ENCODE measurements at places on chromosomes 6 and 20. TPM values are rescaled to one million over a fixed set of nuclear protein-coding genes. Genes with fewer than 3 reads are reported as not detected.

B3GAT2 gene
- total RNA-seq: under 0.01 TPM

SIRPD gene
- total RNA-seq: under 0.01 TPM

SLC26A8 gene
- not detected for total RNA-seq

THBD gene
- 0.32 TPM for total RNA-seq

TBC1D22B gene
- total RNA-seq: 7.1 TPM

SLC32A1 gene
- not detected for total RNA-seq

HLA-DOA gene
- not detected for total RNA-seq

FLRT3 gene
- 2.6 TPM for total RNA-seq

ZNF391 gene
- 0.32 TPM for total RNA-seq

NFATC2 gene
- total RNA-seq: under 0.01 TPM

C4A gene
- 6.0 TPM for total RNA-seq

ENPP3 gene
- under 0.01 TPM for total RNA-seq

TAGAP gene
- total RNA-seq: not detected

SH3BGRL2 gene
- 2.6 TPM for total RNA-seq

APOBEC2 gene
- total RNA-seq: not detected

ARG1 gene
- not detected for total RNA-seq

RPN2 gene
- total RNA-seq: 218 TPM

C20orf202 gene
- not detected for total RNA-seq
